ENCODE measurements at places on chromosomes 4 and X. TPM values are rescaled to one million over a fixed set of nuclear protein-coding genes. Genes with fewer than 3 reads are reported as not detected.

The UGT2B11 gene
- not detected for polyA plus RNA-seq

The GAR1 gene
- 5.6 TPM for polyA plus RNA-seq

The CT45A1 gene
- not detected for polyA plus RNA-seq

The SLC2A9 gene
- not detected for polyA plus RNA-seq

The COL25A1 gene
- 1.0 TPM for polyA plus RNA-seq

Measured in Purkinje cell (primary cell).